ENCODE measurements at places on chromosomes 5 and 9.

DNA sequence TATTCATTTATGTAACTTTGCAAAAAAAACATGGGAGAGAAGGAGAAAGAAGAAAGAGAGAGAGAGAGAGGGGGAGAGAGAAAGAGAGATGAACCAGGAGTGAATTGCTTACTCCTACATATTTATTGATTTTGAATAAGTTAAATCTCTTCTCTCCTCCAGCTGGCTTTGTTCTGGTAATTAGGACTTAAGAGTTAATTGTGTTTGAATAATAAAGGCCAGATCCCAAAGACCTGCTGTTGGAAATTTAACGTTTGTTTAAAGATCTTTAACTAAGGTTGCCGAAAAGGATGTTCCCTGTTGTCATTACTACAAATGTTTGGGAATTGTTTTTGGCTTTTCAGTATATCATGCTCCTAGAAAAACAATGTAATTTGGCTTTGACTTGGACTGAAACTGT lies 473.0 kb downstream of the TUSC1 start:
- DNase-seq: no peak

- no peak for DNase-seq
These were observed 71.5 kb downstream of the PSMB7 start for GRCh38 chr9:124343533-124344290.

- no peak for DNase-seq
These were observed 131.9 kb downstream of the ST8SIA4 start for GRCh38 chr5:100771181-100771580.

DNA sequence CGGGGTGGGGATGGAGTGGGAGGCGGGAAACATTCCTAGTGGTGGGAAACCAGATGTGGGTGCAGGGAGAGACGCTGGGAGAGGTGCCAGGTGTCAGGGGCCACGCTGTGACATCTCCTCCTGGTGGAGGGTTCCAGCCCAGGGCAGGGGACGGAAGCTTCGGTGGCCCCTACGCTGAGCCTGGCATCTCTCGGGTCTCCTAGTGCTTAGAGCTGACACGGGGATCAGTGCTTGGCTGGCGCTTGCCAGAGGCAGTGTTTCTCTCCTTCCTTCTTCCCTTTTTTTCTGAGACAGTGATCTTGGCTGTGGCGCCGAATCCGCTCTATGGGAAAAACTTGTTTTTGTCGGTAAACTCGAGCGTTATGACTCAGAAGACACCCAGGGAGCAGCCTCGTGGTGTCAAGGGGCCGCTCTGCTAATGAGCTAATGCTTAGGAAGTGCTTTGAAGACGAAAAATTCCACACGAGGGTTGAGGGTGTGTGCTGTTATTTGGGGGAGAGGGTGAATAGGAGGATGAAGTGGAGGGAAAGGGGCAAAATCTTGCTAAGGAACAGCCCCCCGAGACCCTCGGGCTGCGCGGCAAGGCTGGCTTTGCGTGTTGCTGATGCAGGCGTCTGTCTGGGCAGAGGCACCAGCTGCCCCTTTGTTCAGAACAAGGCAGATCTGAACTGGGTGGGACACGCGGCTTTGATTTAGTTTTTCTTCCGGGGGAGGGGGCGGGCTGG lies 20.4 kb upstream of the IER5L start:
- peak; percentile 79 for DNase-seq

DNA sequence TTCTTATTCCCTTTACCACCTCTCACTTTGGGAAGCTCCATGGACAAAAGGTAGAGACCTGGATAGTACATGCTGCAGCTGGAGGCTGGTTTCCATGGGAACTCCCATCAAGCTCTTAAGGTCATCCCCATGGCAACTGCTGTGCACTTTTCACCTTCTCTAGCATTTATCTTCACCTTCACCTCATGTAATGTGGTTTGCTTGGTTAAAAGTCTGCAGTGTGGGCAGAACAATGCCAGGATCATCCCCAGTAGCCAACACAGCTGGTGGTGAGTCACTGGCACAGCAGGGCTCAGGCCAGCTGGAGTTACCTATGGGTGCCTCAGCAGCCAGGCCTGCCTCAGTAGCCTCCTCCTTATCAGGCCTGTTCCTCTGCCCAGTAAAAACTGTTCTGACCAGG lies 210.5 kb downstream of the GRIA1 start:
- DNase-seq: no peak

DNA sequence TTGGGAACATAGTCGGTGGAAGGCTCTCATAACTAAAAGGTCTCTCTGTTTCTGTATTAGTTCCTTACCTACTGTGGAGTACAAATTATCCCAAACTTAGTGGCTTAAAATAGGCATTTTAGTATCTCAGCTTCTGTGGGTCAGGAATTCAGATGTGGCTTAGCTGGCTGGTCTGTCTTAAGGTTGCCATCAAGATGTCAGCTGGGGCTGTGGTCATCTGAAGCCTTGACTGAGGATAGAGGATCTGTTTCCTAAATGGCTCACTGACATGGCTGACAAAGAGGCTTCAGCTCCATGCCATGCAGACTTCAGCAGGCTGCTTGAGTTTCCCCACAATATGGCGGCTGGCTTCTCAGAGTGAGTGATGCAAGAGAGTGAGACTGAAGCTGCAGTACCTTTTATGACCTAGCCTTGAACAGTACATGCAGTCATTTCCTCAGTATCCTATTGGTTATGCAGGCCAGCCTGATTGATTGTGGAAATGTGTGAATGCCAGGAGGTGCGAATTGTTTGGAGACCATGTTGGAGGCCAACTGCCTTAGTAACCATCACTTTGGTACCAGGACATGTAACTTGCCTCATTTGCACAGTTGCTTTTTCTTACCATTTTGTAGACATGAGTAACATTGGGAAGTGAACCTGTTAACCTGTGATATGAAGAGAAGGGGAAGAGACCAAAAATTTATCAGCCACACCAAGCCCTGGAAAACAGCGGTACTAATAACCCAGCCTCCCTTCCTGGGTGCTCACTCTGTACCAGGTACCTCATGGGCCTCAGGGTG lies 152.8 kb upstream of the IER5L start:
- DNase-seq: no peak

GRCh38 chr5:177325868-177326381 lies 14.2 kb upstream of the MXD3 start:
- DNase-seq: no peak

- DNase-seq: no peak
These were observed 80.1 kb downstream of the DAP start for GRCh38 chr5:10680876-10681481.

Data from fibroblast of the aortic adventitia (primary cell).